ENCODE measurements at places on chromosomes 7 and 10.

DNA sequence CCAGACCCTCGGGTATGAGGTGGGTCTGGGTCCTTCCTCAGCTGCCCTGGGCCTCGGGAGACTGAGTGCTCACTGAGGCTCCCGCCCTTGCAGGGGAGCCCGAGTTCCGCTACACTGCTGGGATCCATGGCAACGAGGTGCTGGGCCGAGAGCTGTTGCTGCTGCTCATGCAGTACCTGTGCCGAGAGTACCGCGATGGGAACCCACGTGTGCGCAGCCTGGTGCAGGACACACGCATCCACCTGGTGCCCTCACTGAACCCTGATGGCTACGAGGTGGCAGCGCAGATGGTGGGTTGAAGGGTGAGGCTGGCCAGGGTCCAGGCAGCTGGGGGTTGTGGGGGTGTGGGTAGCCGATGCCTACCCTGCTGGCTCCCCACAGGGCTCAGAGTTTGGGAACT lies 7.6 kb downstream of the AEBP1 start:
- no peak for DNase-seq

GRCh38 chr7:20747001-20747400 lies 39.7 kb downstream of the SP8 start:
- DNase-seq, result no peak

DNA sequence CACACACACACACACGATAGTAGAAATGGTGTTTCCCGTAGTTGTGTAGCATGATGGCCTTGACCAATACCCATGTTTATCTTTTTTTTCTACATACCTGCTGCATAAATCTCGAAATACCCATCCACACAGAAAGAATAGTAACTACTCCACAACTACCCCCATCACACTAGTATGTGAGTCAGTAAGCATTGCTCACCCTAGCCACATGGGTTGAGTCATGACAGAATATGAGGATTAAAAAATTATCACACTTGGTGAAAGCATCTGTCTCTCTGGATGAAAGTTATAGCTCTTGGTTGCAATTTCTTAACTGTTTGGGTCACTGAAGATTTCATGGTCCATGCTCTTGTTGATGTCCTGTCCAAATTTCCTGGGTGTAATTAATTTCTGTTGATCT lies 103.4 kb upstream of the MDFIC start:
- DNase-seq, result no peak

DNA sequence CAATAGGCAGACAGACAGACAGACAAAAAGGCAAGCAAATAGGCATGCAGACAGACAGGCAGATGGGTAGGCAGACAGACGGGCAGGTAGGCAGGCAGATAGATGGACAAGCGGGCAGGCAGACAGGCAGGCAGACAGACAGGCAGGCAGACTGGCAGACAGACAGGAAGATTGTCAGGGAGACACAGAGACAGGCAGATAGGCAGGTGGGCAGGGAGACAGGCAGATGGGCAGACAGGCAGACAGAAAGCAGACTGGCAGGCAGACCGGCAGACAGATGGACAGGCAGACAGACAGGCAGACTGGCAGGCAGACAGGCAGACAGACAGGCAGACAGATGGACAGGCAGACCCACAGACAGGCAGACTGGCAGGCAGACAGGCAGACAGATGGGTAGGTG lies 70.3 kb upstream of the MYL10 start:
- no peak for DNase-seq

- no peak for DNase-seq
These were observed 74.1 kb downstream of the HIPK2 start for GRCh38 chr7:139703487-139704307.

GRCh38 chr10:29946953-29947700 lies 112.3 kb downstream of the JCAD start:
- no peak for DNase-seq

- DNase-seq, result no peak
These were observed 24.3 kb downstream of the FBXW4 start for GRCh38 chr10:101670635-101671034.

DNA sequence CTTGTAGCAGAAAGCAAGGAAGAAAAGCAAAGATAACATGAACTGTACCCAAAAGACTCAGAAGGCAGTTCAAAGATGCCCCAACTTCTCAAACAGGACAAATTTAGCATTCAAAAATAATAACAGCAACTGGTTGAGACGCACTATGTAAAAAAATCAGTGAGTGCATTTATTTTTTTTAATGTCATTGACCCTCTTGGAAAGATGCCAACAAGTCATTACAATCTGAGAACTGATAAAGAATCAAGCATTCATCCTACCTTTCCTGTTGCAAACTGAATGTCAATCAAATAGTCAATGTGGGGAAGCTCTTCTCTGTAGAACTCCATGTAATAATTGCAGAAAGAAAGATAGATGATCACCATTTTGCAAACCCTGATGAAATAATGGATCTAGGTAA lies 1.7 kb upstream of the CCDC186 start:
- DNase-seq, result no peak

GRCh38 chr10:35339942-35340341 lies 3.6 kb downstream of the CCNY start:
- no peak for DNase-seq

DNA sequence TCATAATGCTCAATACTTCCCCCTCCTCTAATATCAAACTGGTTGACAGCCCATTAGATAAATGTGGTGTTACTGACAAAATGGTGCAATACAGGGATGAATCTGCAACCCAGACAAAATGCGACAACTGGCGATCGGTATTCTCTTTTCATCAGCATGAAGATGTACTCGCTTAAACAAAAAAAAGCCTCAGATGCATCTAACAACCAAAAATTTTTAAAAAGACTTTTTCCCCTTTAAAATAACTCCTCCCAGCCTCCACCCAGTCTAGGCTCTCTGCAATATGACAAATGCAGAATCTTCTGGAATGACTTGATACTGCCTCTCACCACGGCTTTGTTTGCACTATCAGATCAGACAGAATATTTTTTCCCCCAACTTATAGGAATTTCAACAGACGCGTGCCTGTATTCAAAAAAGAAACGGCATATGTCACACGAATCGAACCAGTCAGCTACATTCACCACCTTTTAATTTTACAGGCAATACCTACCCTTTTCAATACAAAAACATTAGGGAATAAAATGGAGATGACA lies 1.2 kb downstream of the YWHAG start:
- no peak for DNase-seq

- DNase-seq, result no peak
These were observed 83.5 kb downstream of the IDE start for GRCh38 chr10:92490387-92490786.

GRCh38 chr10:91944880-91945630 lies 21.5 kb downstream of the BTAF1 start:
- DNase-seq, result no peak

DNA sequence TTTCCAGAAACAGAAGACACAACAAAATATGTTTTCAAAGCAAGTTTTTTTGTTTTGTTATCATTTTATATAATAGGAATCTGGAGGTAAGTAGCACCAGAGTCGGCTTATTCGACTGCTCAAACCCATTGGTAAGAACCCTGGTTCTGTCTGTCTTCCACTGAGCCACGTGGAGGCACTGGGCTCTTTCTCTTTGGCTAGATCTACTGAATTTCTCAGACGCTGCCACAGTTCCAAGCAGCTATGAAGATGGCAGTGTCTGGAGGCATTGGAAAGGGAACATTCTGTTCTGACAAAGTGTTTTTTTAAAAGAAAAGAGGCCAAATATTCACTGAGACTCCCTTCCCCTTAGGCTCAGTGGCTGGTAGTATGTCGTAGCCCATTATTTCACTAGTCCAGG lies 338.8 kb downstream of the NRG3 start:
- no peak for DNase-seq

DNA sequence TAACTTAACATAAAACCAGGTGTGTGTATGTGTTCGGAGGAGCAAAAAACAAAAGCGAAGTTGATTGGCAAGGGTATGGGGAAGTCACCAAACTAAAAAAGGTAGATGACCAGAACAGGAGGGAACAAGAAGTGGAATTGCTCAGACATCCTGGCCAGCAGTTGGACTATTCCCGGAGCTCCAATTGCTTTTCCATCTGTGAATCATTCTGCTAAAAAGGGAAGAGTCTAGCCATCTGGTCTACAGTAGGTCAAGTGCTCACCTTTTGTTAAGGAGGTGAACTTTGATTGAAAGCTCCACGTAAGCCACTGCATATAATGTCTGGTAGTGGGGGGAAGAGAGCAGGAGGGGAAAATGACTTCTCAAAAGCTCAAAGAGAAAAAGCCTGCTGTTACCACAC lies 50.0 kb upstream of the BET1 start:
- DNase-seq, result no peak

- DNase-seq, result no peak
These were observed 152.8 kb downstream of the MACC1 start for GRCh38 chr7:20064181-20064970.

DNA sequence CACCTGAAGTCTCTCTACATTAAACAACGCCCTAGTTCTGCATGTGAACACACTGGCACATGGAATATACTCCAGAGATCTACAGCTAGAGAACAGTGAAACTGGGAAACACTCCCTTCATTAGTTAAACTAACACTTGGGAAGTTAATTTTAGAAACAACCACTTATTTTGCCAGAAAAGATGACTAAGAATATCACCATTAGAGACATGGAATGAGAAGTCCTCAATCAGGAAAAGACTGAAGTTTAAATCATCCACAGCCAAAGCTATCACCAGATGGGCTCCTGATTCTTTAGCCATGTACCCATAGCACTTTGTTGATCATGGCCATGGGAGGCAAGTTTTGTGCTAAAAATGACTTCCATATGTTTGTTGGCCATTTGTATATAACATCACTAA lies 719.5 kb downstream of the KCNMA1 start:
- DNase-seq, result no peak

- no peak for DNase-seq
These were observed 29.8 kb downstream of the PRR15 start for GRCh38 chr7:29593459-29593858.
